Spinal cord (tissue), 10 donors: ENCODE measurements at places on chromosomes 16 and 17. TPM values are rescaled to one million over a fixed set of nuclear protein-coding genes. Genes with fewer than 3 reads are reported as not detected.

DNA sequence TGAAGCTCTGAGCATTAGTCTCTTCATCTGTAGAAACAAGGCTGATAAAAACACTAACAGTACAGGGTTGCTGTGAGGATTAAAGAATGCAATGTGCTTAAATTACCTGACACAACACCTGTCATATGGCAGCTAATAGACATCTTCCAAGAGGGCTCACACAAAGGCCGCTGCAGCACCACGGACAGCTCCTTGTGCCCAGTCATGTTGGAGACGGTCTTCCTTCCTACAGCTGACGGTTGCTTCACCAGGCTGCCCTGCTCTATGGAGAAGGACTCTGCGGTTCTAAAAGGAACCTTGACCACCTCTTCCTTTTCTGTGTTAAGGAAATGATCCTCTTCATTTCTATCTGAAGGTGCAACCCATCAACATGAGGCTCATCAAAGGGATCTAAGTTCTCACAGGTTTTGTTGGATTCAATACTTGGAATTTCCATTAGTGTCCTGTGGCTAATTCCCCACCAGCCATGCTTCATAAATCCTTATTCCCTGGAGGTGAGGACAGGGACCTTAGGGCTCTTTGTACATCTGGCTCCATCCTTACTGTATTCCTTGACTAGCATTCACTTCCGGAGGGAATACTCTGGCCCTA lies 138.9 kb upstream of the CES5A start:
- DNase-seq, result peak; percentile 15

DNA sequence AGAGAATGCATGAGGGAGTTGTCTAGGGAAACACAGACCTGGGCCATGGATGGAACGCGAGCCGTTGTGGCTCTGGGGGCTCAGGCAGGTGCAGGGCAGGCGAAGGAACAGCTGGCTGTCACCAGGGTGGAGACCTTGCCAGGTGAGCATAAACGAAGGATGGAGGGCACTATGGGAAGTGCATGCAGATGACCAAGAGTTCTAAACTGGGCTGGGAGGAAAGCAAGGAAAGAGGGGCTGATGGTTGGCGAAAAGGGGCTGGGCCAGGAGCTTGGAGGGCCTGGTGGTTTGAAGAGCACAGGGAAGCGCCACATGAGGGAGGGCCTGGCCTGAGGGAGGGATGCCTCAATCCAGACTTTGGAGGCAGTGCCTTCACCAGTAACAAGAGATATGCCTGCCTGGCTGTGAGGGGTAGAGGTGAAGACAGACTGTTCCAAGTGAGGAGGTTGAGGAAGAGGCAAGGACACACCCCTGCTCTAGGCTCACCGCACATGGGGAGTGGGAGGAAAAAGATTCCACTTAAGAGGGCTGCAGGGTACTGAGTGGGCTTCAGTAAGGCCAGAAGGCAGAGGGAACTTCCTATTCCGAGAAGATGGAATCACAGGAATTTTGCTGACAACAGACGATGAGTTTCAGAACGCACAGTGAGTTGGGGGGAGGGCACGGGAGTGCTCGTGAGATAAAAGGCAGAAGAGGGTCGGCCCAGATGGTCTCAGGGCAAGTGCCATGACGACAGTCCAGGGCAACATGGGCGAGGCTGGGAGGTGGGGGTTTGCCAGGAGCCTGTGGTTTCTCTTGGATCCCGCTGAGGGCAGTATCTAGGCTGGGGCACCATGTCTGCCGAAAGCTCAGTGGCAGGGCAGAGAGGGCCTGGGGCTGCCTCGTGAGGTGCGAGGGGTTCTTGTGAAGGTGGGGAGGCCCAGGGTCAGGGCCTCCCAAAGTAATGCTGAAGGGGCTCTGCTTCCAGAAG lies 20.6 kb downstream of the B9D1 start:
- DNase-seq, result no peak

DNA sequence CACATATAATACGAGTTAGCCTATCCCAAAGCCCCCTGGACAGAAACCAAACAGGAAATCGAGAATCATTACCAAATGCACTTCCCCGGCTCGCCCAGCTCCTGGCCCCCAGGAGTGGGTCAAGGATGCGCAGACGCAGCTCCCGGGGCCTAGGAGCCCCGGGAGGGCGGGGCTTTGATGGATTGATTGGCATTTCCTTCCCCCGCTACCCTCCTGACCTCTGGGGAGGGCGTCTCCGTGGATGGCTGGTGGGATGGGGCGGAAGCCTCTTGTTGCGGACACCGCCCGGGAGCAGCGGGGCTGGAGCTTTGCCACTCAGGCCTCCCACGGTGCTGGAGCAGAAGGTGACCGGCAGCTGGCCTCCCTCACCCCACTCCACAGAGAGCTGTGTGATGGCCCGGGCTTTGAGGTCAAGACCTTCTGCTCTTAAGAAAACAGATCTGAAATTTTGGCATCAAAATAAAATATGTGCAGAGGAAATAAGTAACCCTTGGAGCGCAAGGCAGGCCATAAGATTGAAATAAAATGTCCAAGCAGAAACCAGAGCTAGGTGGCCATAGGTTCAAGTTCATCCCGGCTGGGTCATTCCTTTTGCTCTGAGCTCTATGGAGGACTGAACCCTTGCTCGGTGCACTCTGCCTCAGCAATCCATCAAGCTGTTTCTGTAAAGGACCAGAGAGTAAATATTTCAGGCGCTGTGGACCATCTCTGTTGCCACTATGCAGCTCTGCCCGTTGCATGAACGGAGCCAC lies 262.3 kb downstream of the SOX9 start:
- no peak for DNase-seq

- peak; percentile 48 for DNase-seq
These were observed 775.9 kb upstream of the GOT2 start for GRCh38 chr16:59510008-59510424.

GRCh38 chr16:74752756-74753155 lies 21.9 kb downstream of the FA2H start:
- DNase-seq, result no peak

GRCh38 chr17:79179334-79179733 lies 104.7 kb downstream of the ENGASE start:
- DNase-seq, result no peak

The PLD6 gene
- total RNA-seq, result 10.2 TPM

The TMC7 gene
- 6.9 TPM for total RNA-seq

The KRTAP4-4 gene
- total RNA-seq, result not detected

The KRT35 gene
- not detected for total RNA-seq
